ENCODE measurements at places on chromosomes 2 and 18.

DNA sequence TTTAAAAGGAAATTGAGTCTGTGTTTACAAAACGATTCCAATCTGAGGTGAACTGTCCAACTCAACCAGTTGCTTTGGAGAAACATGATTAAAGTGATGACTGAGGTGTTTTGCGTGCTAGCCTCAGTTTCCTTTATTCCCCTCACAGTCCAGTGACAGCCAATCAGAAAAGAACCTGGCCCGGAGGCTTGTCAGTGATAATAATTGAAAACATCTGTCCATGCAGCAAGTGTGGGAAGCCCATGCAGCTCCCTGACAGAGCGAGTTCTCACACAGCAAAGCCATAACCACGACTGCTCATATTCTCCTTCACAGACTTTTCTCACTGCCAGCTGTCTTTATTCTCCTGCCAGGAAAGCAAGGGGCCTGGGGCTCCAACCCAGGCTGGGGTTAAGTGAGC is 613.4 kb downstream of the ARHGAP15 start:
- no peak for DNase-seq

GRCh38 chr2:217461674-217462073 is 541.1 kb downstream of the TNS1 start:
- no peak for DNase-seq

- DNase-seq = no peak
Observed at GRCh38 chr2:152815634-152816257, 97.3 kb downstream of the ARL6IP6 start.

DNA sequence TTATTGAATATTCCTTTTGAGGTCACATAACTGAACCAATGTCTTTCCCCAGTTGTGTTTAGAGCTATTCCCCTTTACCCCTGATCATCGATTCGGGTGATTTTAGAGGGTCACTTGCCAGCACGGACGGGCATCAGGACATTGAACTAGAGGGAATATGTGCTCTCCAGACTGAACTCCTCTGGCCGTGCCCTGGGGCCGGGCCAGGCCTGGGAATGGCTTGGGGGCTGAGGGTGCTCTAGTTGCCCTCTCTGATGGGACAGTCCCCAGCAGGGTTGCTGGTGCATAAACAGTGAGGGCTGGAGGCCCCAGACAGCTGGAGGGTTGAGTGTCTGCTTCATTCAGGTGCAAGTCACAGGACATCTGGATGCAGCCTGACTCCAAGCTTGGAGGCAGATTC is 90.7 kb downstream of the SMIM21 start:
- DNase-seq = no peak

GRCh38 chr18:1541478-1541877 is 636.8 kb downstream of the ADCYAP1 start:
- DNase-seq = no peak

GRCh38 chr2:37553411-37554154 is 117.9 kb downstream of the CDC42EP3 start:
- DNase-seq = no peak

DNA sequence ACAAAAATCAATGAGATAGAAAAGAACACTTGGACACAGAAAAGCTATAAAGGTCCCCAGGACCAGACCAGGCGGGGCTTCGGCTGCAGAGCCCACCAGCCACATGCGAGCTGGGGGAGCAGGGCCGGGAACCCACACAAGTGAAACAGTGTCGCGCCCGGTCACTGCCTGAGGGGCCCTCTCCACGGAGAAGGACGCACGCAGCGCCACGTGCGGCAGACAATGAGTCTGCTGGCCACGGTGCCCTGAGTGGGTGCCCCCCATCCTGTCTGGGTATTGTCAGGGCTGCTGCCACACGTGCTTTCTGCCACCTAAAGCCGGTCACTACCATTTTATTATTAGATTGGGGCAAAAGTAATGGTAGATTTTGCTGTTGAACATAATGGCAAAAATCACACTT is 207.9 kb upstream of the HDAC4 start:
- no peak for DNase-seq
